ENCODE measurements at places on chromosomes 11 and 22. TPM values are rescaled to one million over a fixed set of nuclear protein-coding genes. Genes with fewer than 3 reads are reported as not detected.
A peak's percentile ranks its signal among the peaks of the same experiment; 100 is the strongest.

GRCh38 chr11:8268530-8269400 is 5.1 kb upstream of the LMO1 start:
- DNase-seq: no peak

DNA sequence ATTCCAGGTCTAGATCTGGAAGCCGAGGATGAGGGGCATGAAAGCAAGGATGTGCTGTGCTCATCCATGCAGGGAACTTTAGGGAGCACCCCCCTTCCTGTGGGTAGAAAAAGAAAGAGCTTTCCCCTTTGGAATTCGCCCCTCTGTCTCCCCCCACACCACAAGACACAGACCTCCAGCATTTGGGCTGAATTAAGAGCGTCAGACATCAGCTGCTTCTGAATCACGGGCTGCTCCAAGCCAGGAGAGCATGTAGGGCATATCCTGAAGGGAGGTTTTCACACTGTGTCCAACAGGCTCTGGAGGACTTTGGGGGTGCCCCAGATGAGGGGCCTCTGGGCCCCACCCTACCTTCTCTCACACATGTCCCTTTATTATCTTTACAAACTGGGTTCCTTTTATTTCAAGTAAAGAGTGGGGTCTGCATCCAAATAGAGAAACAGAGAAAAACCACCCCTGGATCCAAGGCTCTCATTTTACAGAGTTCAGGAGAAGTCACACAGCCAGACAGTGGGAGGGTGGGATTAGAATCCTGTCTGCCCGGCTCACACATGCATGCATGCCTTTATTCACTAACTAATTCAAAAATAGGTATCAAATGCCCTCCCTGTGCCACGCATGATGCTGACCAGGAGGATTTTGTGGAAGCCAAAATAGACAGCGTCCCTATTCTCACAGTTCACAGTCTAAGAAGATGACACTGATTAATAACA is 52.8 kb downstream of the LRRC32 start:
- no peak for DNase-seq

GRCh38 chr11:34344768-34345539 is 12.9 kb downstream of the ABTB2 start:
- no peak for DNase-seq

- peak; percentile 62 for DNase-seq
Measured at GRCh38 chr22:19271856-19272535, 19.5 kb downstream of the CLTCL1 start.

DNA sequence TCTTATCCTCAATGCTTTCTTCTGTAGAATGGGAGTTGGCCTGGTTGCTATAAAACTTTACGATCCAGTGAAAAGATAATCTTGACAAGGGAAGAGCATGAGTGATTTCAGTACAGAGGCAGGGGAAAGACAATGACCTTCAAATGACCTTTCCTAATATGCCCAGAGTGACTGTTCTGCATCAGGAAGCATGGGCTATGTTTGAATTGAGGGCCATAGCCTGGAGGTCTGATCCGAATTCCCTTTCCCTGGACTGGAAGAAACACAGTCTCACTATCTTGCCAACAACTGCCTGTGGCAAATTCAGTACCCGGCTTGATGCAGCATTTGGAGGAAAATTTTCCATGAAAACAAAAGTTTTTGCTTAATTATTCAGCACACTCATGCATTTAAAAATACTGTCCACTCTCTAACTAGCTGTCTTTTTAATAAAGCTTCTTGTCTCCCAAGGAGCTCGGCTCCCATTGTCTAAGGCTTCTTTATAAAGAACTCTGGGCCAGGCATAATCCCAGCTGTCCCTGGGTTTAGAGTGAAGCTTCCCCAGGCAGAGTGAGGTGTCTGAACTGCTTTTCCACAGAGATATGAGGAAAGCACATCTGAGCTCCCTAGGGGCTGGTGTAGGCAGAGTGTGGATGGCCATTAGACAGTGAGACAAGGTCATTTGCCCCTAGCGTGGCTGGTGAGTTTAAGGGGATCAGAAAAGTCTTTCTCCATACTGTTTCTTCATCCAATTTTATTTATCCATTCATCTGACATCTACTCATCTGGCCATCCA is 132.7 kb upstream of the CADM1 start:
- DNase-seq: no peak

GRCh38 chr11:131530407-131530806 is 160.0 kb downstream of the NTM start:
- DNase-seq: no peak

MUC5AC gene
- total RNA-seq: 0.03 TPM

DNA sequence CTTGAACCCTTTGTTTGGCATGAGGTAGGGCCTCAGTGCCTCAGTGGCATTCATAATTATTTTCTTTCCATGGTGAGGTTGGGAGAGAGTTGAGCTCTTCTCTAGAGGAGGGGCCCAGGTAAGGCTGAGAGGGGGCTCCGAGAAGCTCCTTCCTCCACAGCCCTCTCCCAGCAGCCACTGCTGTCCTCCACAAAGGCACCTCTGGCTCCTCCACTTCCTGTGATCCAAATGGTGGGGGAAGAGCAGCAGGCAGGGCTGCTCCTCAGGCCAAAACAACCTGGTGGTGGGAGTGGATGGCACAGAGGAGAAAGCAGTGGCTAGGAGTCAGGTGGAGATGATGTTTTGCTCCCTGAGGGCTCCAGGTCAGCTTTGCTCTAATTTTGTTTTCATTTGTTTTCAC is 13.3 kb downstream of the ROBO4 start:
- DNase-seq: no peak

DNA sequence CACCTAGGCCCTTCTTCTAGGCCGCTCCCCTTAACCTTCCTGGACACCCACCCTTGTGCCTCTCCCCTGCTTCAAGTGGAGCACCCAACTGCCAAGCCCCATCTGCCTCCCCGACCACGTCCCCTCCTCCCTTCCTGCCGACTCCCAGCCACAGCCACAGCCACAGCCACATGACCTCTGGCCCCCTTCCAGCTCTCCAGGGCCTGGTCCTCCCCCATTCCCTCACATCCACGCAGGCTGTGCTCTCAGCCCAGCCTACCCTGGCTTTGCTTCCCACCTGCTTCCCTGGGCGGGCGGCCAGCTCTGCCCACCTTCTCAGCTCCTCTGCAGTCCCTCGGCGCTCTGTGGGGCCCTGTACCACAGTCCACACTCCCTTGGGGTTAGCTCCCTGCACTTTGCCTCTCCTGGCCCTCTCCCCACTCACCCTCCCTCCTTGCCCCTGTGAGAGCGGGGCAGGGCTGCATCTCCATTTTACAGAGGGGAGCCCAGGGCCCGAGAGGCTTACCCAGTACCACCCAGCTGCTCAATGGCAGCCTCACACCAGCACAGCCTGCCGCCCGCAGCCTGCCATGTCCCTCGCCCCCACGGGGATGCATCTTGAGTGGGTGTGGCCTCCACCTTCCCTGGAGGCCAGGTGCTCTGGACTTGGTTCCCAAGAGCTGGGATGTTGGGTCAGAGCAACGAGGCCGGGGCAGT is 20.3 kb downstream of the PARVG start:
- DNase-seq: no peak

DNA sequence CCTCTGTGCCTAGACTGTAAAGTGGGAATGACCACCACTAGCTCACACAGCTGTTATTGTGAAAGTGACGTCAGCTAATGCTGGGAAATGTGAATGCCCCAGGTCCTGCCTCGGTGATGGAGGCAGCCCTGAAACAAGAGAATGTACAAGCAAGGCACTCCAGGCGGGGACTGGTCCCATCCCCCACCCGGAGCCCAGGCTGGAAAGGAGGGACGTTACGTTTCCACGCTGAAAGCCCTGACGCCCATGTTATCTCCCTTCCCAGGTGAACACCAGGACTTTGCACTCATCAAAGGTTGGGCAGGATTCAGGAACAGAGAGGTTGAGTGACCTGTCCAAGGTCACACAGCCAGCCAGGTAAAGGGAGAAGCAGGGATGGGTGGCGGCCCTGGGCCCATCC is 784 bp downstream of the SULT4A1 start:
- no peak for DNase-seq

DNA sequence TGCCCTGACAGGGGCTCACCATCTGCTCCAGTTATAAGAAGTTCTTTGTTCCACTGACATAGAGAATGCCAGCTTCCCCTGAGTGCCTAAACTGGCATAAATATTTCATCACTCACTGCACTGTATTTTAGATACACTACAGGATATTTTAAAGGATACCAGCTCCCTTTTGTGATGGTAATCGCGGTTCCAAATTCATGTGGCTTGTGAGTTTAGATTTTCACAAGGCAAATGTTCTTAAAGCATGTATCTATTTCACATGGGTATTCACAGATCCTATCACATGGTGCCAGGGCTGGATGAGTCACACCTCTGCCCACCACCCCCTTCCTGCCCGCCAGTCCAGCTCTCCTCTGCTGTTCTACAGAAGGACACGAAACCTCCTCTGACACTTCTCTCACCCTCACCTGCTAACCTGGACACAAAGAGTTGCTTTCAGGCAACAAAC is 105.5 kb downstream of the KCNC1 start:
- no peak for DNase-seq

SRPRA gene
- 149 TPM for total RNA-seq

- no peak for DNase-seq
Measured at GRCh38 chr22:42791721-42792452, 65.2 kb downstream of the ARFGAP3 start.

NTM gene
- 0.10 TPM for total RNA-seq

- DNase-seq: no peak
Measured at GRCh38 chr11:91086028-91086427, 863.2 kb upstream of the CHORDC1 start.

- DNase-seq: no peak
Measured at GRCh38 chr11:96085319-96085930, 161.5 kb upstream of the MTMR2 start.

GRCh38 chr11:70068950-70069349 is 9.2 kb upstream of the ANO1 start:
- DNase-seq: no peak

OPCML gene
- not detected for total RNA-seq

GRCh38 chr11:47162426-47162825 is 14.3 kb downstream of the ARFGAP2 start:
- DNase-seq: no peak

GRCh38 chr11:47329987-47330931 is 22.2 kb downstream of the MYBPC3 start:
- no peak for DNase-seq

- DNase-seq: no peak
Measured at GRCh38 chr11:120039039-120039438, 98.9 kb downstream of the TRIM29 start.

SHISAL1 gene
- 1.2 TPM for total RNA-seq

- DNase-seq: no peak
Measured at GRCh38 chr22:29654420-29654819, 51.0 kb downstream of the NF2 start.

DNA sequence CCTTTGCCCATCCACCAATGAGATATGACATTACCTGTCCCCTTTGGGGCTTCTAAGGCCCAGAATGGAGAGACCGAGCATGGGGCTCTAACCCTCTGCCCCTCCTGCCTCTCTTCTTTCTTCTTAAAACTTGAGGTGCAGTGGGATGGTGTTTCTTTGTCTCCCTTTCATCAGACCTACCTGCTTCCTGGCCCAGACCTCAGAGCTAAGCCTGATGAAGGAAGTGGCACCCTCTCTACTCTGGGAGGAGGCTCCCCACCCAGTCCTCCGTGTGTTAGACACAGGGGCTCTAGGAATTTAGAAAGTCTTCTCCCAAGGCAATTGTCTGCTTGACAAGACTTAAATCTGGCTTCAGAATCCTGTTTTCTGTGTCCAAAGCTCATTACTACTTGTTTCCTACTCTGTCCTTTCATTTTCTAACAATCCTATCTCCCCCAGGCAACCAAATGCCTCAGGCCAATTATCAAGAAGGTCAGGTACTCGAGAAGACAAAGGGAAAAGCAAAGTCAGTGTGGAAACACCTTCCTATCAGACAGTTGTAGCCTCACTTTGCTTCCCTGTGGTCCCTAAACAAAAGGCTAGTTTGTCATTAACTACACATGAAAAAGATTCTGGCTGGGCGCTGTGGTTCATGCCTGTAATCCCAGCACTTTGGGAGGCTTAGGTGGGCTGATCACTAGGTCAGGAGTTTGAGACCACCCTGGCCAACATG is 20.3 kb upstream of the PARVA start:
- no peak for DNase-seq

DNA sequence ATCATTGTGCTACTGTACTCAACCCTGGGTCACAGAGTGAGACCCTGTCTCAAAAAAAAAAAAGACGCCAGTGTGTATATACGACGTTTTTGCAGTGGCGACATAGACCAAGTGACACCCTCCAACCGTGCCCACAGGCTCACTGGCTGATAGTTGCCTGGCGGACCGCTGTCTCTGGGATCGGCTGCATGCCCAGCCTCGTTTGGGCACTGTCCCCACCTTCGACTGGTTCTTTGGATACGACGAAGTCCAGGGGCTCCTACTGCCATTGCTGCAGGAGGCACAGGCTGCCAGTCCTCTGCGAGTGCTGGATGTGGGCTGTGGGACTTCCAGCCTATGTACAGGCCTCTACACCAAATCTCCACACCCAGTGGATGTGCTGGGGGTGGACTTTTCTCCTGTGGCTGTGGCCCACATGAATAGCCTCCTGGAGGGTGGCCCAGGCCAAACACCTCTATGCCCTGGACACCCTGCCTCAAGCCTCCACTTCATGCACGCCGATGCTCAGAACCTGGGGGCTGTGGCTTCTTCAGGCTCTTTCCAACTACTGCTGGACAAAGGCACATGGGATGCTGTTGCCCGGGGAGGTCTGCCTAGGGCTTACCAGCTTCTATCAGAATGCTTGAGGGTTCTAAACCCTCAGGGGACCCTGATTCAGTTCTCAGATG is 1.3 kb downstream of the CSKMT start:
- DNase-seq: no peak

DNA sequence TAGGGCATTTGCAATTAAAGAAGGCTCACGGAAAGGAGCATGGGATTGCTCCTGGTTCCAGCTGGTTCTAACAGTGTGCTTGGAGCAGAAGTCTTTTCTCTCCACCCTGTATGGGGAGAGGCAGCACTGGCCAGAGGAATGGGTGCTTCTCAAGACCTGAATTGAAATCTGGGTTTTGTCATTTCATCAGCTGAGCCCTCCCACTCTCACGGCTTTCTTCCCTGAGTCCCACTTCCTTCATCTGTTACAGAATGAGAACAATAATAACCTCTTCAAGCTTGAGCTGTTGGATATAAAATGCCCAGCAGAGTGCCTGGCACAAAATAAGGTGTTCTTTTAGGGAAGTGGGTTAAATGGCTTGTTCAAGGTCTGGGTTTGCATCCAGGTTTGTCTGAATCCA is 17.2 kb downstream of the CNTF start:
- no peak for DNase-seq

C1QTNF4 gene
- not detected for total RNA-seq

DMC1 gene
- 3.2 TPM for total RNA-seq

DNA sequence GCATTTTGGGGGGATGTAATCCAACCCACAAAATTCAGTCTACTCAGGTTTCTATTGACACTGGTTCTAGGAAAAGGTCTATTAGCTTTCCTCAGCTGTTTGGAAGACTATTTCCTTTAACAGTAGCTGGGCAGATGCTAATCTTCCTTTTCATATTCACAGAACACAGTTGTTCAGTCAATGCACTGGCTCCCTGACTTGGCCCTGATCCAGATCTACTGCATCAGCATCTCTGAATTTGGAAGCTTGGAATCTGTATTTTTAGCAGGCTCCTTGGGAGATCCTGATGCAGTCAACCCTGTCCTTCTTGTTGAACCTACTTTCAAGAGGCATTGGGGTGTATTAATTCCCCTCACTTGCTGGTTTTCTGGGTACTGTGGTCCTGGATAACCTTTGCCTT is 6.3 kb downstream of the HTATIP2 start:
- no peak for DNase-seq
